Bronchial smooth muscle cell (primary cell): ENCODE measurements at places on chromosomes 11 and 22. TPM values are rescaled to one million over a fixed set of nuclear protein-coding genes. Genes with fewer than 3 reads are reported as not detected.

Gene CHST1
- under 0.01 and 0.32 TPM in 2 replicates for total RNA-seq

Gene EFEMP2
- total RNA-seq = 71.1 and 101 TPM in 2 replicates

Gene BAIAP2L2
- total RNA-seq = 0.69 and 1.1 TPM in 2 replicates

Gene MPZL2
- under 0.01 and 0.17 TPM in 2 replicates for total RNA-seq

Gene YPEL1
- total RNA-seq = 0.47 and 1.3 TPM in 2 replicates

Gene OTOG
- total RNA-seq = not detected in 2 replicates

Gene NUP98
- total RNA-seq = 52.9 and 61.0 TPM in 2 replicates

Gene DGAT2
- 6.9 and 13.4 TPM in 2 replicates for total RNA-seq

Gene PKP3
- total RNA-seq = 1.5 and 3.2 TPM in 2 replicates

Gene CCDC15
- 0.43 and 0.63 TPM in 2 replicates for total RNA-seq

Gene MRPL48
- 29.2 and 32.1 TPM in 2 replicates for total RNA-seq

Gene PRG2
- total RNA-seq = not detected in 2 replicates

Gene CCDC81
- total RNA-seq = 0.26 and 0.47 TPM in 2 replicates

Gene MOGAT2
- under 0.01 TPM in 1 of 2 replicates, not detected in the other for total RNA-seq

Gene ME3
- total RNA-seq = 23.0 and 29.8 TPM in 2 replicates

Gene PDGFB
- 0.16 and 0.43 TPM in 2 replicates for total RNA-seq

Gene PRODH
- total RNA-seq = under 0.01 and 0.26 TPM in 2 replicates

Gene GRM5
- under 0.01 TPM in 1 of 2 replicates, not detected in the other for total RNA-seq

Gene SPA17
- total RNA-seq = 7.3 and 11.7 TPM in 2 replicates

Gene SPINDOC
- 6.3 and 6.8 TPM in 2 replicates for total RNA-seq

Gene CARNS1
- total RNA-seq = 0.09 and 0.16 TPM in 2 replicates

Gene MAJIN
- not detected in 2 replicates for total RNA-seq

Gene CNTN5
- not detected in 2 replicates for total RNA-seq

Gene DNAJB7
- total RNA-seq = not detected in 2 replicates

Gene KRTAP5-1
- not detected in 2 replicates for total RNA-seq

Gene OR10D3
- total RNA-seq = not detected in 2 replicates

Gene PNPLA5
- 0.16 TPM in 1 of 2 replicates, not detected in the other for total RNA-seq

Gene DRD2
- 0.32 and 0.34 TPM in 2 replicates for total RNA-seq

Gene BACE1
- total RNA-seq = 22.6 and 22.9 TPM in 2 replicates

Gene RCOR2
- total RNA-seq = 3.5 and 4.9 TPM in 2 replicates
